ENCODE measurements at places on chromosomes 1 and 21.

DNA sequence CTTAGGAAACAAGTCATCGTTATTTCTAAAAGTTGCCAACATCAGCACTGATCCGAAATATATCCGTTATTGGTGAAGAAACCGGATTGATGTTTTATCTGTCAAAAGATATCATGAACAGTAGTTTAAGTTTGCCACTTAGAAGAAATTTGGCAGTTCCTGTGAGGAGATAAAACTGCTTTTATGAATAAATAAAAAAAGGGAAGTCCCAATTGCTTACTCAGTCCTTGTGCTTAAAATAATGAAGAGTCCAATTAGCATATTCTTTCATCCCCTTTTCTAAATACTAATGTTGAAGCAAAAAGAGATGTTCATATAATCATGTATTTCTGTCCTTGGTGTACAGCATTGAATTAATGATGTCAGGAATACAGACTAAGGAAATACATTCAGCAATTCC lies 164.6 kb downstream of the NCAM2 start:
- DNase-seq, result no peak

- no peak for DNase-seq
Observed at GRCh38 chr1:94033849-94034248, 87.1 kb downstream of the ABCA4 start.

DNA sequence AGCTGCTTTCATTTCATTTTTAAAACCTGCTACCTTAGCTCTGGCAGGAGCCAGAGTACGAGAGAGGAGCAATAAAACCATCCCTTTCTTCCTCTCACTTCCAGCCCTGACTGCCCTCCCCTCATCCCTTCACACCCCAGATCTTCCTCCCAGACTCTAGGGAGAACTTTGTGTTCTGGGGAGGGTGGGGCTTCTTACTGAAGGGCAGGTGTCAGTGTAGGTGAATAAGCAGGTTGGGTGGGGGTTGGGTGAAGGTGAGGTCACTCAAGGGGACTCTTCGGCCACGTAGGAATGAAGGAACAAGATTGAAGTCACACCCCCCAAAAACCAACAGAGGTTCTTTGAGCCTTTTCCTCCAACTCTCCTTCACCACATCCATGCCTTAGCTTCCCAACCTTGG lies 88.9 kb downstream of the CD58 start:
- peak; percentile 63 for DNase-seq

DNA sequence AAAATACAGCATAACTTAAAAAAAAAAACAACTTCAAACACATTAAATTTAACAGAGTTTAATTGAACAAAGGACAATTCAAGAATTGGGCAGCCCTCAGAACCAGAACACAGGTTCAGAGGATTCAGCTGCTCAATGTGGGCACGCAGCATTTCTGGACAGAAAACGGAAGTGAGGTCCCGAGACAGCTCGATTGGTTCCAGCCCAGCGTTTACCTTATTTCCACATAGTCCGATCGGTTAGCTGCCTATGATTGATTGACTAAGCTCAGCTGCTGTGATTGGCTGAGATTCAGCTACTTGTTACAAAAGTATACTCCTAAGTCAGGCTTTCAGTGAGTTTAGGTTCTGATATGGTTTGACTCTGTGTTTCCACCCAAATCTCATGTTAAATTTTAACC lies 33.3 kb downstream of the ZP4 start:
- DNase-seq, result no peak

GRCh38 chr1:234617131-234617985 lies 7.4 kb upstream of the IRF2BP2 start:
- DNase-seq, result no peak

DNA sequence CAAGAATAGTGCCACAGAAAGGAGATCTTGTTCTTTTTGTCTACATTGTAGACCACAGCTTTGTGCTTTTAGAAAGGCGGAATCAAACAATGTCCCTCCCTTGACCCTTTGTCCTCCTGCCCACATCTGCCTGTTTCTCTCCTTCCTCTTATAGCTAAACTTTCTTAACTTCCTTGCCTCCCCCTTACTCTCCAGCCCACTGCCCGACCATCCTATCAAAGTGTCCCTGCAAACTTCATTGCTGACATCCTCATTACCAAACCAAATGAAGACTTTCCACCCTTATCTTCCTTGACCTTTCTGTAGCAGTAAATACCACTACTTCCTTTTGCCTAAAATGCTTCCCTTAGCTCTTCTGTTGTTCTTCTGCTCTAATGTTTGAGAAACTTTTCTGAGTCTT lies 5.0 kb downstream of the SELP start:
- DNase-seq, result no peak

GRCh38 chr1:176225479-176225875 lies 18.4 kb upstream of the COP1 start:
- DNase-seq, result no peak

DNA sequence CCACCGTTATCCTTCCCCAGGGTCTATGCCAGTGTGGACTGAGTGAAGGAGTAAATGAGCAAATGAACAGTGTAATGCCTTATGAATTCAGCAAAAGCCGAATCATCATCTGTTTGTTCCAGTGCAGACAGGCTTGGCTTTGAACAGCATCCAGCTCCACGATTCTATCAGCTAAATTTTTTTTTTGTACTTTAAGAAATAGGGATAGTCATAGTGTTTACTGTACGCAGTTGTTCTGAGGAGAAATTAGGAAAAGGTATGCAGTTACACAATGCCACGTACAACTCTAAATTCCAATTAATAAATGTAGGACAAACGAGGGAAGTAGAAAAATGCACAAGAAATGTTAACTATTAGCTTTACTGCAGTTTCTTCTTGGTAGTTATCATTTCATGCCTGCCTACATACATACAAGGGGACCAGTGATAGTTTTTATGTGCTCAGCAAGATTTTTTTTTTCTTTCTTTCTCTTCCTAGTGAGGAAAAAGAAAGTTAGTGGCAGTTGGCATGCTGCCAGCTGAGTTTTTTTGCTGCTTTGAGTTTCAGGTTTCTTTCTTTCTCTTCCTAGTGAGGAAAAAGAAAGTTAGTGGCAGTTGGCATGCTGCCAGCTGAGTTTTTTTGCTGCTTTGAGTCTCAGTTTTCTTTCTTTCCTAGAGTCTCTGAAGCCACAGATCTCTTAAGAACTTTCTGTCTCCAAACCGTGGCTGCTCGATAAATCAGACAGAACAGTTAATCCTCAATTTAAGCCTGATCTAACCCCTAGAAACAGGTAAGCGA lies at the start of gene IFI44L:
Gene IFI44L (plus strand): TSS at position 646 of the 777 bp plus-strand sequence. CDS start 7,468 bp downstream, outside the sequence.
- DNase-seq, result no peak
